ENCODE measurements at places on chromosomes 16 and 17. TPM values are rescaled to one million over a fixed set of nuclear protein-coding genes. Genes with fewer than 3 reads are reported as not detected.

DNA sequence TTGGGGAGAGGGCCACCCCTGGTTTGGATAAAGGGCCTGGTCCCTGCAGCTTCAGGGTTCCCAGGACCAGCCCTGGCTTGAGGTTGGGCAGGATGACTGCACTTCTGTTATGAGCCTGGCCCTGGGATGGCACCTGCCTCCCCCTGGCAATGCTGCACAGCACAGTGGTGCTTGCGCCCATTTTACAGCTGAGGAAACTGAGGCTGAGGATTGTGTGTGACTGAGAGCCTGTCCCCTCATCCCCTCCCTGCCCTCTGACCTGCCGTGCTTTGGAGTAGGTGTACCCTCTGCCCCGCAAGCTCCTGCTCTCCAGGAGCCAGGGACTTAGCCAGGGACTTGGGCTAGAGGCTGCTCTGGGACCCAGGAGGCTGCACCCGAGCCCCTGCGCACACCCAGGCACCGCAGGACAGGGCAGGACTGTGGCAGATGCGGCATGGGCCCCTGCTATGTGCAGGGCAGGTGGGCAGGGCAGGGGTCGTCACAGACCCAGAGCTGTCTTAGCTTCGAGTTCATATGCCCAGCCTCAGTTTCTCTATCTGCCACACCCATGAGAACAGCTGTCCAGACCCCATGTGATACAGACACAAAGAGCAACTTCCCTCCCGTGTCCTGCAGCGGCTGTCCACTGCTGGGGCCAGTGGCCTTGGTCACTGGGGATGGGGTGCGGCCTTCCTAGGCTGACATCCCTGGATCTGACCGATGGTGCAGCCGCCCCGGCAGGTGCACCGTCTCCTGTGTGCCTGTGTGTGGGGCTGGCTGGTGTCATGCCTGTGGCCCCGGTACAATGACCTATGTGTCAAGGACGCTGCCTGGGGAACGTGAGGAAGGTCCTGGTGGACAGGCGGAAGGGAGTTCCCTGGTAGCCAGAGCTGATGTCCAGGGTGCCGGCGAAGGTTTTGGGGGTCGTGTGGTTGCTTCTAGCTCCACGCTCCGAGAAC is 36.6 kb downstream of the BAHCC1 start:
- no peak for DNase-seq

Gene GP1BA
- total RNA-seq: not detected

- no peak for DNase-seq
Observed at GRCh38 chr16:64780445-64780844, 341.4 kb downstream of the CDH11 start.

DNA sequence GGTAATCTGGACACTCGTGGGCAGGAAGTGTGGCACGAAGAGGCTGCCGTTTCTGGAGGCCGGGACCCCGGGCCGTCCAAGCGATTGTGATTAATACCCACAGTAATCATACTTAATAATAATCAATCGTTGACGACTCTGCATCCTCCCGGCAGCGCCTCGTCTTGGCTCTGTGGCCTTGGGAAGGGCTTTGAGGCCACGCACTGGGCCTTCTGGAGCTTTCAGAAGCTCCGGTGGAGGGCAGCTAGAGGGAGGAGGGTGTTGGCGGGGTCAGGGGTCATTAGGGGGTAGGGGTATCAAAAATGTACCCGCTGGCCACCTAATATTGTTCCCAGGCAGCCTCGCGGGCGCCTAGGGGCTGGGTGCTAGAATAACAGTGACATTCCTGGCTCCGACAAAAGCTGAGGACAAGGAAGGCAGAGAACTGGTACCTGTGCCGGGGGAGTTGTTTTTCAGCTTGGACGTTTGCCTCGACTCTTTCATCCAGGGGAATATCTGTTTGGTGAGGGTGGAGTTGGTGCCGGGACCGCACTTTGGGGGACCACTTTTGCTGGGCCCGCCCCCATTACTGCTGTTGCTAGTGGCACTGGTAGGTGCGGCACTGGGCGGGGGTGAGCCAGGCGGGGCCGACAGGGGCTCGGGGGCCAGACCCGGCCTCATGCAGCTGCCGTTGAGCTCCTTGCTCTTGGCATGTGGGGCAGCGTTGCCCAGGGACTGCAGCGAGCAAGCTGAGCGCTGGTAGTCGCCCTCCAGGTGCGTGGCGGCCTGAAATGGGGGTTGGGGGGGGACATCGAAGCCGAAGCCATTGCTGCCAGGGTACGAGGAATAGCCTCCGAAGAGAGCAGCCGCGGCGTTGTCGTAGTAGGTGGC is 6.9 kb upstream of the HOXB2 start:
- DNase-seq: peak; percentile 67

Gene CDYL2
- total RNA-seq: 1.6 TPM

DNA sequence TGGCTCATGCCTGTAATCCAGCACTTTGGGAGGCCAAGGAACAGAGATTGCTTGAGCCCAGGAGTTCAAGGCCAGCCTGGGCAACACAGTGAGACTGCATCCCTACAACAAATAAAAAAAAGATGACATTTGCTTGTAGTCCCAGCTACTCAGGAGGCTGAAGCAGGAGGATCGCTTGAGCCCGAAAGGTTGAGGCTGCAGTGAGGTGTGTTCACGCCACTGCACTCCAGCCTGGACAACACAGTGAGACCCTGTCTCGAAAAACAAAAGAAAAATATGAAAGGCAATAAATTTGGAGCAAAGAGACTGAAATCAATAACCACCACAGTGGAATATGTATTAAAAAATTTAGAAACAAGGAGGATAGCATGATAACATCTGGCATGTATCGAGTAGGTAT is 143.8 kb upstream of the RBL2 start:
- DNase-seq: no peak

Gene FBXW10
- not detected for total RNA-seq

GRCh38 chr17:42969001-42969581 is 4.8 kb upstream of the AARSD1 start:
- no peak for DNase-seq

Gene CLEC18B
- not detected for total RNA-seq

DNA sequence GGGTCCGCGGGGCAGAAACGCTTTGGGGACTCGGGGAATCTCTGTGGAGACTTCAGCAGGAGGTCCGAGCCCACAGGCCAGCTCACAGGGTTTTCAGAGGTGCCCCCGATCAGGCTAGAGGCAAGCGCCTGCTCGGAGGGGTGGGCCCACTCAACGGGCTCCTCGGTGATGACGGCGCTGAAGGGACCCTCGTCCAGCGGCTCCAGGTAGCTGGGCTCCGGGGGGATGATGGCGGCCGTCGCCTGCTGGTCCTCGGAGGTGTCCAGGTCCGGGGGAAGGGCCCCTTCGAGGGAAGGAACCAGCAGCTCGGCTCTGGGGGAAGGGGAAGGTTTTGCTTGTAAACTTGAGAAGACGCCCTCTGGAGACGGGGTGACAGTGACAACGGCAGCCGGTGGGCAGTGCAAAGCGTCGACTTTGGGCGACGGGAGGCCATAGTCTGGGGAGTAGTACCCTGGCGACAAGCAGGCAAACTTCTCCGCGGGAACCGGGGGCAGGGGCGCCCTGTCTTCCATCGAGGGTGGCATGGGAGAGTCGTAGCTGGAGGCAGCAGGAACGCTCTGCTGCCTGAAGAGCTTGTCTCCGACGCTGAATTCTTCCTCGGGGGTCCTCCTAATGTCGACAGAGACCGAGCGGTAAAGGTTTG is 63.2 kb downstream of the ZNF778 start:
- DNase-seq: no peak

GRCh38 chr17:80866050-80866793 is 125.4 kb upstream of the CHMP6 start:
- peak; percentile 87 for DNase-seq

Gene PNMT
- total RNA-seq: 4.0 TPM

- DNase-seq: no peak
Observed at GRCh38 chr16:50273888-50274325, 7.6 kb downstream of the ADCY7 start.

- no peak for DNase-seq
Observed at GRCh38 chr16:80298676-80299075, 242.1 kb upstream of the DYNLRB2 start.

- no peak for DNase-seq
Observed at GRCh38 chr16:16791051-16791450, 412.1 kb downstream of the NPIPA7 start.

GRCh38 chr17:5097101-5097834 is 14.4 kb downstream of the ZNF232 start:
- peak; percentile 83 for DNase-seq

DNA sequence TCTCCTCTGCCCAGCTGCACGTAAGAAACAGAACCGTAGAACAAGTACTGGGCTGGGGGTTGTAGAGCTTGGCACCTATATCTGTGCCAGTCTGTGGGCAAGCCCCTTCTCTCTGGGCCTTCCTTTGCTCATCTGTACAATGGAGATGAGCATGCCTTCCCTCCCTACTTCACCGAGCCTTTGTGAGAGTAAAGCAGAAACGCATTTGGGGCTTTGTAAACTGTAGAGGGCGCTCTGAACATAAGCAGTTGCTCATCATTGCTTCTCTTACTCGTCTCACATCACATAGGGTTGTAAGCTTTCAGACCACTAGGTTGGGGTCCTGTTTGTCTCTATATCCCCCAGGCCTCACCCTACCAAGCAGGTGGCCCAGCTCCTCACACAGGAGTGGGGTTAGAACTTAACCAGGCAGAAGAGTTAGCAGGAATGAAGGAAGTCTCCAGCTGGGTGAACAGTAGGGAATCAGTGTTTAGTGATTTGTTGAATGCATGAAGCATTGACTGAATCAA is 15.1 kb downstream of the SAMD14 start:
- peak; percentile 88 for DNase-seq

Gene RPH3AL
- total RNA-seq: 2.8 TPM

- no peak for DNase-seq
Observed at GRCh38 chr17:27944546-27945332, 51.6 kb upstream of the LYRM9 start.

- peak; percentile 86 for DNase-seq
Observed at GRCh38 chr16:29804455-29805231, 1.7 kb upstream of the MAZ start.

Gene FAM20A
- 20.5 TPM for total RNA-seq

GRCh38 chr17:72004611-72005331 is 116.0 kb upstream of the SOX9 start:
- DNase-seq: no peak

DNA sequence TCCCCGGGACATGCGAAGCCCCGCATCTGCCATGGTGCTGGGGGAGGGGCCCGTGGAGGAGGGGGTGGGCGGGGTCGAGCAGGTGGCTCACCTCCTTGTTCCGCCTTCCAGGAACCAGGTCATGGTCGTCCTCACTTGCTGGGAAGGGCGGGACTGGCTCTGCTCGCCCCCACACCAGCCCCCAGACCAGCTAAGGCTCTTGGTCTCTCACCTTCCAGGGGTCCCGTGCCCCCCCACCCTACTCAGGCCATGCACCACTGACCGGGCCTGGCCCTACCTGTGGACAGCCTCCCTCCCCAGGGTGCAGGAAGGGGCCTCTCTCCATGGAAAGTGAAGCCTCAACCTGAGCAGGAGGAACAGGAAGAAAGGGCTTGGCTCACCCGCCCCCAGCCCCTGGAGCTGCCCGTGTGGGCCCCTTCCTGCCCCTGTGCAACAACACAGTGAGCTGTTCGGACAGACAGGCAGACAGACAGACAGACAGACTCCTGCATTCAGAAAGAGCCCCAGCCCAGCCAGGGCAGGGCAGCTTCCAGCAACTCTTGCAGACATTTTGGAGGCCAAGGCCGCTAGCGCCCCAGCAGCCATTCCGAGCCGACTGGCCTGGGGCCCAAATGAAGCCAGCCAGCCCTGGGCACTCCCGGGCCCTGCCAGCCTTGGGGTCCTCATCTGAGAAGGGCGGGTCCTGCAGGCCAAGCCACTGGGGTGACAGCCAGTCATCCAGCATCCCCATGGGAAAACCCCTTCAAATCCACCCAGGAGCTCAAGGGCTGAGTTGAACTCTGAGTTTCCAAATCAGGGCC is 8.1 kb upstream of the KREMEN2 start:
- peak; percentile 80 for DNase-seq

DNA sequence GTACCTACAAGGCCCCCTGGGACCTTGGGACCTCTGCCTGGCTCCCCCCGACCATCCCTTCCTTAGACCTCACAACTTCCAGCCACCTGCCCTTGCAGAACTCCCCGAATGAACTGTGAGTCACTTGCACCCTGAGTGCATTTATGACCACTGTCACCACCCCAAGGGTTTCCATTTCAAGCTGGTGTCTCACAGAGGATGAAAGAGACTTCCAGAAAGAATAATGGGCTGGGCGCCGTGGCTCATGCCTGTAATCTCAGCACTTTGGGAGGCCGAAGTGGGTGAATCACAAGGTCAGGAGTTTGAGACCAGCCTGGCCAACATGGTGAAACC is 124.5 kb upstream of the CIBAR2 start:
- DNase-seq: no peak

- no peak for DNase-seq
Observed at GRCh38 chr17:63571632-63572310, 21.5 kb downstream of the DCAF7 start.

Gene MVP
- 22.0 TPM for total RNA-seq

Gene NOD2
- total RNA-seq: 0.33 TPM

GRCh38 chr16:81616321-81617020 is 162.6 kb upstream of the PLCG2 start:
- DNase-seq: peak; percentile 85

Gene ZP2
- total RNA-seq: not detected

Gene IL34
- total RNA-seq: 8.5 TPM

- peak; percentile 31 for DNase-seq
Observed at GRCh38 chr16:89841275-89841674, 13.0 kb downstream of the SPIRE2 start.

DNA sequence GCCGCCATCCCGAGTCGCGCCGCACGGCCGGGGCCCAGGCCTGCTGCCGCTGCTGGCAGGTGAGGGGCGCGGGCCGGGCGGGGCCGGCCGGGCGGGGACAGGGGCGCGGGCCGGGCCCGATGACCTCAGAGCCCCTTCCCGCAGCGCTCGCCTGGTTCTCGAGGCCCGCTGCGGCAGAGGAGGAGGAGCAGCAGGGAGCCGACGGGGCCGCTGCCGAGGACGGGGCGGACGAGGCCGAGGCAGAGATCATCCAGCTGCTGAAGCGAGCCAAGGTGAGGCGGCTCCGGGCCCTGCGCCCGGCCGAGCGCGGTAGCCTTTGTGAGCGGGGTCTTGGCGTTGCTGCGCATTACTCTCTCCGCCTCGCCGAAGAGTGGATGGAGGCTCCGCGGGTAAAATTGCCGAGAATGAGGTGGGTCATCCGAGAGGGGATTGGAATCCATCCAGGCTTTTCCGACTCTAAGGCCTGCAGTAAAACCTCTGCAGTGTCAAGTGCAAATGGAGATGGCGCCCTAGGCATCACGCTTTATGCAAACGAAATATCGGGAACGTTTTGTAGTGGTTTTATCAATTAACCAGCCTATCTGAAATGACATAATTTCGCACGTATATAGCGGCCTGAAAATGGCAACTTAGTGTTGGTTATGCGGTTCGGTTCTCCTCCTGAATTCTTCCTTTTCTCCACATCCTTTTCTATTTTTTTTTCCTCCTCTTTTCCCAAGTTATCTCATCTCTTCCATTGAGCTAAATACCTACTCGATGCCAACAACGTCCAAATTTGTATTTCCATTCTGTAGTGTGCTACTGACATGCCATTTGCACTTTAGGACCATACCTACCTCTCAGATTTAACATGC is 577 bp downstream of the TTC19 start:
- peak; percentile 89 for DNase-seq

- DNase-seq: peak; percentile 20
Observed at GRCh38 chr17:71398800-71399219, 722.0 kb upstream of the SOX9 start.
